ENCODE measurements at places on chromosomes 3 and 15.
A peak's percentile ranks its signal among the peaks of the same experiment; 100 is the strongest.

- peak; percentile 7 for DNase-seq
These were observed 29.6 kb upstream of the GREM1 start for GRCh38 chr15:32688151-32688639.

GRCh38 chr3:112407888-112408702, 75.1 kb downstream of the CD200 start:
- no peak for DNase-seq

- DNase-seq, result peak; percentile 83
These were observed 3.4 kb upstream of the OGG1 start for GRCh38 chr3:9746330-9746729.

- no peak for DNase-seq
These were observed 33.3 kb upstream of the SFMBT1 start for GRCh38 chr3:53079147-53079546.

GRCh38 chr3:144409319-144409718, 437.7 kb downstream of the DIPK2A start:
- DNase-seq, result no peak

DNA sequence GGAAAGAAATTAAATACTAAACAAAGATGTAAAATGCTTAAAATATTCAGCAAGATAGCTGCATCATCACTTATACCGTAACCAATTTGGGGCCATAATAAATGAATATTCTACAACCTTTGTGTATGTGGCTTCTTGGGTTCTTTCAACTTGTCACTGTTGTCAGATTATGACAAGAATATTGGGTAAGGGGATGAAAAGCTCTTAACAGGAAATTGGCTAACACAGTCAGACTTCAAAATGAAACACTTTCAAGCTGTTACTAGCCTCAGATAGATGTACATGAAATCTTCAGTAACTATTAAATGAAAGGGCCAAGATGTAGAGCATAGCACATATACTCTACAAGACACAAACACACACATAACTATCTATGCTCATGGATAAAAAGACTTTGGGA, 38.7 kb upstream of the ZNF385D start:
- no peak for DNase-seq
